ENCODE measurements at places on chromosomes 1 and 21.

GRCh38 chr1:67700692-67701410 lies 15.8 kb downstream of the GADD45A start:
- no peak for DNase-seq

- DNase-seq = no peak
Observed at GRCh38 chr1:89578151-89578550, 53.5 kb downstream of the LRRC8B start.

DNA sequence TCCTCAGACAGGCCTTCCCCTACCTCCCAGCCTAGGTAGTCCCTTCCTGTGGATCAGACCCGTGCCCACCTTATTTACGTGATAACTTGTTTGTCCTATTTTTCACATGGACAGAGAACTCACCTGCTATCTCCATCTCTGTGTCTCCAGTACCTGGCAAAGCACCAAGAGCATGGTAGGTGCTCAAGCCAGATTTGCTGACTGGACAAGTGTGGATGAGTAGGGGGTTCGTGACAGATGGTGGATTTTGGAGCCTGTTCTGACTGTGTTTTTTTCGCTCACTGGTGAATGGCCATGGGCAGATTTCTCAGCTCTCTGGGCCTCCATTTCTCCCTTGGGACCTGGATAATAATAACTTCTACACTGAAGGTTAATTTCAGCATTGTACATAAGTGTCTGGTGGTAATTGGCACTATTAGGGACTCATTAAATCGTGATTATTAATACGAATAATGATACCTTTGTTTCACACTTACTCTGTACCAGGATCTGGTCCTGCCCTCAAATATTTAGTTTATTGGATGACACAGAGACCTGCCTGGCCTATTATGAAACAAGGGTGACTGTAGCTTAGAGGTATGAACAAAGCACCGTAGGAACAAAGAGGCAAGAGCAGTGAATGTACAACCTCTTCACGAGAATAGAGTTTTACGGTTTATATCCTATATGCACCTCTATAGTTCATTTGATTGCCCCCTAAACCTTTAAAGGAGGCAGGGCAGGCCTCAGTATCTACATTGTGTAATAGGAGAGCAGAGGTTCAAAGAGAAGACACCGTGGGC lies 24.5 kb upstream of the SLC26A9 start:
- no peak for DNase-seq

GRCh38 chr1:8283058-8283884 lies 34.6 kb upstream of the SLC45A1 start:
- DNase-seq = no peak

DNA sequence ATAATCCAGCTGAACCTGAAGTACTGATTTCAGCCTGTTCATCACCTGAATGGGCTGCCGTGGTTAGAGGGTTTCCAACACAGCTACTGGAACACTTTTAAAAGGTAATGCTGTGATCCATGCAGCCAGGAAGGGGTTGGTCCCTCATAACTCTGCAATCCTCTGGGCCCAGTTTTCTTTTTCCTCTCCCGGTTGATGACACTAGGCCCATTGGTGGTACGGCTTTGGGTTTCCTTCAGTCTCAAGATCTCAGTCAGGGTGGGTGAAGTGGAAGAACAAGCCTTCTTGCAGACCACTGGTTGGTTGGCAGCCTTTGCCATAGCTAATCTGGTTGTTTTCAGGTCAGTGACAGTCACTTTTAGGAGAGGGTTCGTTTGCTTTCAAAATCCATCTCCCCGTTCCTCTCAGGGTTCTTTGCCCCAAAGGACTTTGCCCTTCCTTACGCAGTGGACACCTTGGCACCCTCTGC lies 502 bp upstream of the SLC35A3 start:
- no peak for DNase-seq

GRCh38 chr1:63322944-63323864 lies 837 bp downstream of the FOXD3 start:
- DNase-seq = no peak

GRCh38 chr1:14737561-14738094 lies 139.1 kb downstream of the KAZN start:
- no peak for DNase-seq

DNA sequence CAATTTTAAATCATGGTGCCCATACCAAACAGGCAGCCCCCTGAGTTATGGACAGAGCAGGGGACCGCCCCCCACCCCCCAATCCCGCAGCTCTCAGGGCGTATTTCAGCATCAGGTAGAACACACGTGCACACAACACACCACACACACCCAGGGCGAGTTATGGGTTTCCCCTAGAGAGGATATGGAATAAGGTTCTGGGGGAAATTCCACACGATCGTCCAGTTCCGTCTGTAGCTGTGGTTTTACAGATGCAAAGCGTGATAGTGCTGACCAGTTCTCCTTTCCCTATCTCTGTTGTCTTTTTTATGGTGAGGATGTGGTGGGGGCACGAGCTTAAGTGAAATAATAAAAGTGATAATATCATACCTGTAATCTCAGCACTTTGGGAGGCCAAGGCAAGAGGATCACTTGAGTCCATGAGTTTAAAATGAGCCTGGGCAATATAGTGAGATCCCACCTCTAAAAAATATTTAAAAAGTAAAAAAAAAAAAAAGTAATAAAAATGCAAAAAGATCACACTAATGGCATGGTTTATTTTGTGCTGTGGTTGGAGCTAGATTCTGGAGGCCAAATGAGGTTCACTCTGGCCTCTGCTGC lies 25.1 kb downstream of the C2CD2 start:
- DNase-seq = no peak

DNA sequence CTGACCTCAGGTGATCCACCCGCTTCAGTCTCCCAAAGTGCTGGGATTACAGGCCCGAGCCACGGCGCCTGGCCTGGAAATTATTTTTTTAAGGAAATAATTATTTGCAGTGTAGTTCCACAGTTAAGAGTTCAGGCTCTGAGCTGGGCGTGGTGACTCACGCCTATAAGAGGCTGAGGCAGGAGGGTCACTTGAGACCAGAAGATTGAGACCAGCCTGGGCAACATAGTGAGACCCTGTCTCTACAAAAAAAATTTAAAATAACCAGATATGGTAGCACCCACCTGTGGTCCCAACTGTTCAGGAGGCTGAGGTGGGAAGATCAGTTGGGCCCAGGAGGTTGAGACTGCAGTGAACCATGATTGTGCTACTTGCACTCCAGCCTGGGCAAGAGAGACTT lies 13.9 kb downstream of the H3-3A start:
- no peak for DNase-seq

DNA sequence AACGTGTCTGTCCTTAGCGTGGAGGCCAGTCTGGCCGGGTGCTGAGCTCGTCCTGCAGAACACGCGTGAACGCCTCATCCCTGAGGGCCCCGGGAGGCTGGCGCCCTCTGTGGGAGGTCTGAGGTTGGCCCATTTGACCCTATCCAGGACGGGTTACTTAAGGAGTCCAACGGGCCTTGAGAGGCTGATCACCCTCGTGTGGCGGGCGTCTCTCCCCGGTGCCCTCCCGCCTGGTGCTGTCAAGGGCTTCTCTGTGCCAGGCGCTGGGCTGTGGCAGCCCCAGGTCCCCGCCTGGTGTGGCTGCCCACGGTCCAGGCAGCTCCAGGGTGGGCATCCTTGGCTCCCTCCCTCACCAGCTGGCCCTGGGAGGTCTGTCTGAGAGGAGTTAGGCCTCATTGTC lies 9.7 kb downstream of the SKI start:
- no peak for DNase-seq

DNA sequence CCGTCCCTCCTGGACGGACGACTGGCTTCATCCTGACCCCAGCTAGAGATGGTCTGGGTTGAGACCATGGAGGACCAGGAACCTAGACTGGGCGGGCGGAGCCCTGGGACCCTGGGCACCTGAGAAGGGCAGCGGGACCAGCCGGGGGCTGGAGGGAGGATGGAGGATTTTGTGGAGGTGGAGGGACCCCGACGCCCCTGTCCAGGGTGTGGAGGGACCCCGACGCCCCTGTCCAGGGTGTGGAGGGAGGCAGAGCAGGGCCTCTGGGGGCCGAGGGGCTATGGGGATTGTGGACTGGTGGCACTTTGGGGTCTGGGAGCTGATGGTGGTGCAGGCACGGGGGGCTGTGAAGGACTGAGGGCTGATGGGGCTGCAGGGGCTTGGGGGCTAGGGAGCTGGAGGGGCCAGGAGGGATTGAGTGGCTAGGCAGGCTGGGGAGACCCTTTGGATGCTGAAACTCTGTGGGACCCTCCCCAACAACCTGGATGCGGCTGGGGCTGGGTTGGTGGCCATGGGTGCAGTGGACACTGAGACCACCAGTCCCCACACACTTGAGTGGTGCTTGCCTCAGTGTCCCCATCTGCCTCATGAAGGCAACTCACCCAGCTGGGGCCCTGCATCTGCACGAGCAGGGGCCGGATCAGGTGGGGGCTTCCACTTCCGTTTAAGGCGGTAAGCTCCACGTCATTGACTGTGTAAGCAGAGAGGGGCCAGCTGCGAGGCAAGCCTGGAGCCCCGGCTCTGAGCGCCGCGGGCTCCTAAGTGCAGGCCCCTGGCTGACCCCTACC lies 7.4 kb downstream of the GJC2 start:
- no peak for DNase-seq

- no peak for DNase-seq
Observed at GRCh38 chr1:193431265-193431977, 245.0 kb upstream of the B3GALT2 start.

DNA sequence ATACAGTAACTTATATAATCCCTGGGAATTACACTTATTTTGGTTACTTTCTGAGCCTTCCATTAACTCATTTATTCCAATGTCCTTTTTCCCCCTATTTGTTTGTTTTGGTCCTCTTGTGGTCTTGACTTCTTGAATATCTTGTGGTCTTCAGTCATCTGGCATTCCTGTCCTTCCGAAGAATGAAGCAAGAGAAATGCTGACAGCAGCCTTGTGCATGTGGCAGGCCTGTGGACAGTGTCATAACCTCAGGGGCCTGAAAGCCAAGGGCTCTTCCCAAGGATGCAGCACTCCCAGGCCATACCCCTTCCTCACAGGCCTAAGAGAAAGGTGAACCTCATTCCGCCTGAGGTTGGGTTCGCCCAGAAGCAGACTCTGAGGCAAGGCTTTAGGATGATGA lies 470.2 kb downstream of the DISC1 start:
- DNase-seq = no peak

- DNase-seq = no peak
Observed at GRCh38 chr1:113917400-113918082, 11.6 kb upstream of the HIPK1 start.

GRCh38 chr21:36753556-36753955 lies 54.6 kb downstream of the SIM2 start:
- no peak for DNase-seq

DNA sequence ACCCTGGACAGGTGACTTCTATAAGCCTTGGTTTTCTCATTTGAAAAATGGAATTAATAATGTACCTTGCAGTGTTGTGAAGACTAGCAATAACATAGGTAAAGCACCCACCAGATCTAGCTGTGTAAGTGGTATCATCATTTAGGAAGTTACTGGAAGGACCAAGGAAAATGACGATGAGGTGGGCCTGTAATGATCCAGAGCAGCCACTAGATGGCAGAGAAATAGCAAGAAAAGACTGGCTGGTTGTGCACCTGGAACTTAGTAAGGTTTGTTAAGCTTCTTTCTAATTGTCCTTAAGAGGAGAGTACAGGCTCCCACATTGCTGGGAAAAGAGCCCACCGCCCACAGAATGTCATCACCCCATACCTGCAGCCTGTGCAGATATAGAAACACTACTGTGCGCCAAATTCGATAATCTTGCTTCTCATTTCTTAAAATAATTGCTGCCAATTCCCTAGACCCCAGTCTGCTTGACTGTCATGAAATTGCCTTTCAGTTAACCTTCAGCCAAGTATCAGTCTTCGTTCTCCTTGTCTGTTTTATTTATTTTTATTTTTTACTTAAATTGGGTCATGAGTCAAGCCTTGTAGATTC lies 37.2 kb downstream of the WNT4 start:
- peak; percentile 5 for DNase-seq

DNA sequence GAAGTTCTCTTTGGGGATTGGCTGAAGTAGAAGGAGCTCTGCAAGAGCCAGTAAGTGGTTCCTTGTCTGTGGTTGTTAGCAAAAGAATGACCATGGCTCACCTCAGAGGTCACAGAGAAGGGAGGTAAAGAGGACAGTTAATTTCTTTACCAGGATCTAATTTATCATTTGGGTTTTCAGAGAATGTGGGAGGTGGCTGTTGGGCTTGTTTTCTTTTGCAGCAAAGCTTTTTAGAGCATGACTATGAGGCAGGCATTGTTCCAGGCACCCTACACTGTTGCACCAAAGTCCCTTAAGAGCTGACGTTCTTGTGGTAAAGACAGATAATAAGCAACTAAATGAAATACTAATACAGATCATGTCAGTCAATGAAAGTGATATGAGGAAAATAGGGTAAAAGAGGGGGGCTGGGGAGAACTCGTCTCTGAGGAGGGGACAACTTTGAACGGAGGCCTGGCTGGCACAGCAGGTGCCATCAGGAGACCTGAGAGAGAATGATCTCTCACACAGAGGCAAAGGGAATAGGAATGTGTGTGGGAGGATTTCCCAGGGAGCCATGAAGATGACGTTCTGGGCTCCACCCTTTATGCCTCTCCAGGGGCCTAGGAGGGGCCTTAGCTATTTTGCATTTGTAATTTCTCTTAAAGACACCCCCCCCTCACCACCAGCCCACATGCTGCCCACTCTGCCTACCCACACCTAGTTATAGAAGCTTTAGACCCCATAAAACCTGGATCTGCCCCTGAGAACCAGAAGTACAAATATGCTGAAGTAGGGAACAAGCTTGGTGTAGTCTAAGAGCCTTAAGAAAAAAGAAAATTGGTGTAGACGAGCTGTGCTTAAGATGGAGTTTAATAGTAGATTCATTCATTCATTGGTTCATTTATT lies 177.5 kb downstream of the ROR1 start:
- no peak for DNase-seq

DNA sequence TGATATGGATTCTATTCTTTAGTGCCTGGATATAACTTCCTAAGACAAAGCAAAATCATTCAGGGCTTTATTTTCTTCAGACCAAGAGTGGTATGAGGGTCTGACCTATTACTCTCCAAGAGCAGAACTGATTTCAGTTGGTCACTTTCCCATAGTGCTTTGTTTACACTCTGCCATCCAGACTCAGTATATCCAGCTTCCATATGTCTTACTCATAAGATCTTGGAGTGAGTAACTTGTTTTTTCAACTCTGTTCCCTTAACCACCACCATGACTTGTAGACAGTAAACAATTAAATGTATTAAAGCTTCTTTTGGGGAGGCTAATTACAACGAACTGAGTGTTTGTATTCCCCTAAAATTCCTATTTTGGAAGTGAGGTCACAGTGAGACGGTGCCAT lies 83.4 kb downstream of the USP24 start:
- no peak for DNase-seq

DNA sequence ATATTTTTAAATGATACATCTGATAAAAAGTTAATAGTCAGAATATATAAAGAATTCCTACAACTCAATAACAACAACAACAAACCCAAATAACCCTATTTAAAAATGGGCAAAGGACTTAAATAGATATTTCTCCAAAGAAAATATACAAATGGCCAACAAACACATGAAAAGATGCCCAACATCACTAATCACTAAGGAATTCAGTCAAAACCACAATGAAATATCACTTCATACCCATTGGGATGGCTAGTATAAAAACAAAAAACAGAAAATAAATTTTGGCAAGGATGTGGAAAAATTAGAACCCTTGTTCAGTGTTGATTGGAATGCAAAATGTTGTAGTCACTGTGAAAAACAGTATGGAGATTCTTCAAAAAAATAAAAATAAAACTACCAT lies 184.8 kb upstream of the RAB4A start:
- no peak for DNase-seq
